ENCODE measurements at places on chromosomes 1 and 21. TPM values are rescaled to one million over a fixed set of nuclear protein-coding genes. Genes with fewer than 3 reads are reported as not detected.

Gene CRYAA
- not detected for polyA plus RNA-seq

Gene SPTA1
- 0.45 TPM for polyA plus RNA-seq

Gene PSRC1
- polyA plus RNA-seq: 13.4 TPM

Gene DCDC2B
- 0.64 TPM for polyA plus RNA-seq

Gene EXTL1
- polyA plus RNA-seq: 10.0 TPM

Gene CD1C
- polyA plus RNA-seq: not detected

Gene CD34
- polyA plus RNA-seq: 0.94 TPM

Gene GRIK1
- polyA plus RNA-seq: 0.20 TPM

Gene RPAP2
- polyA plus RNA-seq: 24.0 TPM

Gene ADPRS
- polyA plus RNA-seq: 59.7 TPM

Gene CGN
- polyA plus RNA-seq: 1.2 TPM

Gene CCDC185
- polyA plus RNA-seq: not detected

Gene TLCD4
- polyA plus RNA-seq: 24.9 TPM

Gene MGST3
- polyA plus RNA-seq: 972 TPM

Gene NR0B2
- 2.1 TPM for polyA plus RNA-seq

Gene CELA3B
- polyA plus RNA-seq: not detected

Gene COL16A1
- 119 TPM for polyA plus RNA-seq

Gene FMO1
- 0.06 TPM for polyA plus RNA-seq

Gene CD244
- not detected for polyA plus RNA-seq

Gene VWA1
- 31.5 TPM for polyA plus RNA-seq

Gene IFI16
- 23.0 TPM for polyA plus RNA-seq

Gene XCL2
- 0.35 TPM for polyA plus RNA-seq

Gene PALMD
- polyA plus RNA-seq: 0.94 TPM

Gene WLS
- polyA plus RNA-seq: 113 TPM

Gene SERTAD4
- 1.4 TPM for polyA plus RNA-seq

Gene TMPRSS15
- not detected for polyA plus RNA-seq

Gene ANKRD45
- polyA plus RNA-seq: 2.3 TPM

Gene GUCA2A
- polyA plus RNA-seq: not detected

Gene RNF207
- polyA plus RNA-seq: 180 TPM
